GM19239 (cell line): ENCODE measurements at places on chromosomes 7 and 10.
A peak's percentile ranks its signal among the peaks of the same experiment; 100 is the strongest.

DNA sequence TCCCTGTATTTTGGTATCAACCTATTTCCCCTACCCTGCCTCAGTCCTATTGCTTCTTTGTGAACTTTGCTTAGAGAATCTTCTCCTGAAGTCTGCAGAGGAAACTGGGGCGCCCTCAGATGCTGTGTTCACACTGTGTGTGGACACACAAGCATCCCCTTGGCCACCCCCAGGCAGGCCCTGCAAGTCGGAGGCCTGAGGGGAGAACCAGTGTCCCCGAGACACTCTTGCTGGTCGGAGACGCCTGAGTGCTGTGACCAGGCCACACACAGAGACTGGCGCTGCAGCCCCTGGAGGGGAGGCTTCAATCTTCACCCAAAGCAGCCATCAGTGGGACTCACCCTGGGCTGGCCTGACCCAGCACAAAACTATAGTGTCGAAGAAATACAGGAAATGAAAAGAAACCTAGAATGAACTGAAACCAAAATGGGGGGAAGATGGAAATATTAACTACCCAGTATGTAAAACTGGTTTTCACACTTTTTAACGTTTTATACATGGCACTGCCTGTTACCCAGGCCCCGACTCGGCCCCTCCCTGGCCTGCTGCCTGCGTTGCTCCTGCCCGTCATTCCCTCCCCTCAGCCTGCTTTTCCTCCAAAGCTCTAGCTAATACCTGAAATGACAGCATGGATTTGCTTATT is 48.4 kb upstream of the FAM20C start:
- peak; percentile 60 for DNase-seq

DNA sequence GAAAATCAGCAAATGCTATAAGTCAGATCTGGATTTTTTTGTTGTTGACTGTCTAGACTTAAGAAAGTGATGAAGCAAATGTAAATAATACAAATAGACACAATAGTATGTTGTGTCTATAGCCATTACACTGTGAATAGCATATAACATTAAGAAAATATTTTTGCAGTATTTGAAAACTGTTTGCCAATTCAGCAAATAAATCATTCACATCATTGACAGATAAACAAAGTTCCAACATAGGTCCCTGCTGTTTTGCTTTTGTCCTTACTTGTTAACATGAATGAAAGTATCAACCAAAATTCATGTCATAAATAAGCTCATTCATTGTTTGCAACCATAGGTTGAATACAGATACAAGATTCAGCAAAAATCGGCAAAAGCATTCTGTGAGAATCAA is 200.5 kb downstream of the KIF20B start:
- DNase-seq, result no peak

DNA sequence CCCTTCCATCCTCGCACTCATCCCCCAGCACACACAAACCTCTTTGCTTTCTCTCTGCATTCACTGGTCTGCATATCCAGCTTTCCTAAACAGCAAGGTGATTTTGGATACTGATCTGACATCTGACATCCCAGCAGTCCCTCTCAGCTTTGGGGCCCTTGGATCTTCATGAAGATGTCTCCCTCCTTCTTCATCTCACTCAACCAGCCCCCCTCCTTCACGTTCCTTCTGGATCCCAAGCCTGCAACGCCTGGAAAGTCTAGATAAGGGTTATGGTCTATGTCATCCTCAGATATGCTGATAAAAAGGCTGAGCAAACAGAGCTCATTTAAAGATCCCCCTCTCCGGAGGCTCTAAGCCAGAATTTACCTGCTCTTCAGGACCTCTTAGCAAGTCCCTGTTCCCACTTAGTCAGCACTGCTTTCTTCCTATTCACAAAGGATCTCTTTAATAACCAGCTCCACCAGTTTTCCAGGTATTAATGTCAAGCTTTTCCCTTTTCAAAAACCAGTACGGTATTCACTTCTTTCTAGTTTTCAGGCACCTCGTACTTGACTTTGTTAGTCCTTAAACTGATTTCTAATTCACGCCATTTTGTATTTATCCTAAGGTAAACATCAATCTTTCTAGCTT is 38.9 kb downstream of the CREB3L2 start:
- DNase-seq, result no peak

DNA sequence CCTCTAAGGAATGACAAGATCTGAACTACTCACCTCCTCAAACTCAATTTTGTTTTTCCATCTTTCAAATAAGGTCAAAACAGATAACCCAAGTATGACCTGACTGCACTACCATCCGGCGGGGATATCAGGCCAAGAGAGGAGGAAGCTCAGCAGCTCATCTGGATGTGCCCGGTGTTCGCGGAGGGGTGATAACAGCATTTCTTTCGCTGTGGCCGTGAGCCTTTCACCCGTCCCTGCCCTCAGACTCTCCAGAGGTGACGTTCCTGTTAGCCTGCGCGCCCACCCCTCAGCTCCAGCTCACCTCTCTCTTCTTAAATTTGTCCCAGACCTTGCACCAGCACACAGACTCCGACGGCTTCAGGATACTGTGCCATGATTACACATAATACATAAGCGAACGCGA is 526 bp downstream of the ZNF248 start:
- no peak for DNase-seq

DNA sequence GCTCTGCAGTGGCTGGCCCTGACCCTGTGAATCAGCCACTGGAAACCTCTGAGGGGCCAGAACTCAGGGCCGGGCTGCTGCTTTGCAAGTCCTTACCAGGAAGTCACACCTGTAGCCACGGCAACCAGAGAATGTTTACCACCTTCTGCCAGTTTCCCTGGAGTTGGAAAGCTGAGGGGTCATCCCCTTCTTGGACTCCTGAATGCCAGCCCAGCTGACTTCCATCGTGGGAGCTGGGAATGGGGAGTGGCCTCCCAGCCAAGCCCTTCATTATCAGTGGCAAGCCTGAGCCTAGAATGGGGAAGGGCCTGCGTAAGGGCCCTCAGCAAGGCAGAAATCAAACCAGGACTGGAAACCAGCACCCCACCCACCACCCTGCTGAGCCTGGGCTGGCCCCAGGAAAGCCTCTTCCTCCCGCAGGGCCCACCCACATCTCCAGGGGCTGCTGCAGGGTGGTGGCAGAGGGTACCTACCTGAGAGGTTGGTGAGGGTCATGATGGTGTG is 6.5 kb upstream of the CRHR2 start:
- no peak for DNase-seq

DNA sequence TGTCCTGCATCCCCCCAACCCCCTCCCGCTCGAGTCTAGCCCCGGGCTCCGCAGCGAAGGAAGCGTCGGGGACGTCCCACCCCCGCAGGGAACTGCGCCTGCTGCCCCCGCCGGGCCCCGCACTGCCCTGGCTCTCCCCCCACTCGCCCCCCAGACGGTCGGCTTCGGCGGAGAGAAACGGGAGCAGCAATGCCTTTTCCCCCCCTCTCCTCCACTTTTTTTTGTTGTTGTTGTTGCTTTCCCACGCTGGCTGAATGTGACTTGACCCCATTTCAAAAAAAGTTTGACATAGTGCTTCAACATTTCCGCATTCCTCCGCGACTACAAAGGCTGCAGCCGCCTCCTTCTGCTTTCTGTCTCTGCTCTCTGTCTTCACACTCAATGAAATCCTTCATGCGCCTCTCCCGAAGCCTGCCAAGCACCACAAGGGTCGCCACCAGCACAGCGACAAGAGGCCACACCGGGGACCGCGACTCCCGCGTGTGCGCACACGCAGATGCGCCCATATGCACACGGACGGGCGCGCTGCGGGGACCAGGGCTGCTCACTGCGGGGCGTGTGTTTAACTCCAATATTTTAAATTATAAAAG is 1.0 kb downstream of the CDK6 start:
- DNase-seq, result no peak
